HCT116 (cell line): ENCODE measurements at places on chromosomes 3 and 15. TPM values are rescaled to one million over a fixed set of nuclear protein-coding genes. Genes with fewer than 3 reads are reported as not detected.

GRCh38 chr15:70154718-70155347, 57.1 kb upstream of the TLE3 start:
- no peak overlapping the region for H3K4me3 ChIP-seq
- H3K27me3 ChIP-seq = no peaks in the 10 kb centered on the region
- no peaks in the 10 kb centered on the region for H3K36me3 ChIP-seq
- DNase-seq = no peak

The MYLK gene
- total RNA-seq = 3.8 TPM

GRCh38 chr15:38666865-38667510, 102.4 kb upstream of the RASGRP1 start:
- H3K27me3 ChIP-seq = peaks cover 37% of the 10 kb centered on the region
- H3K4me3 ChIP-seq = no peak overlapping the region
- H3K4me1 ChIP-seq = no peaks in the 10 kb centered on the region
- no peak for DNase-seq

GRCh38 chr3:112046599-112046998, 12.1 kb downstream of the TMPRSS7 start:
- no peaks in the 10 kb centered on the region for H3K4me1 ChIP-seq
- no peaks in the 10 kb centered on the region for H3K27me3 ChIP-seq
- no peak overlapping the region for H3K4me3 ChIP-seq

The OIP5 gene
- total RNA-seq = 19.7 TPM

- no peak overlapping the region for H3K27ac ChIP-seq
- no peaks in the 10 kb centered on the region for H3K36me3 ChIP-seq
- peaks cover 10% of the 10 kb centered on the region for H3K4me1 ChIP-seq
- DNase-seq = no peak
- no peak overlapping the region for H3K4me3 ChIP-seq
- H3K27me3 ChIP-seq = no peaks in the 10 kb centered on the region
Observed at GRCh38 chr3:112095731-112096130, 9.5 kb downstream of the C3orf52 start.

GRCh38 chr15:65066635-65067316, 1.0 kb downstream of the RASL12 start:
- no peak overlapping the region for H3K4me3 ChIP-seq
- no peak overlapping the region for H3K27ac ChIP-seq
- no peaks in the 10 kb centered on the region for H3K4me1 ChIP-seq
- no peaks in the 10 kb centered on the region for H3K27me3 ChIP-seq
- DNase-seq = no peak

The ALDH1A2 gene
- total RNA-seq = 1.7 TPM

The ZBBX gene
- 0.81 TPM for total RNA-seq

DNA sequence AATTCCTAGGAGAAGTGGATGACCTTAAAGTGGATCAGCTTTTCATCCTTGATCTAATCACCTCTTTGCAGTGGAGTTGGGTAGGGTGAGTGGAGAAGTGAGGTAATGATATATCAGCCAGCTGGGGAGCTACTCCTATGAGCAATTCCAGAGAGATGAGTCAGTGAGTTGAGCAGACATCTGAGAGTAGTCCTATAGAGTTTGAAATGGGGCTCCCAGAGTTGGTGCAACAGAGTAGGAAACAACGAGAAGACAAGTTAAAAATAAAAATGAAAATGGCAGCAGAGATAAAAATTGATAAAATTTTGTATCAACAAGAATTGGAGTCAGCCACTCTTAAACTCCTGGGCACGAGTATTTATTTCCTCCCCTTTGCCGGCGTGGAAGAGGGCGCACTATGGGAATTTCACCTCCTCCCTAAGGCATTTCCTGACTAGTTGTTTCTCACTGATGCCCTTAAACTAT, 150.8 kb upstream of the DPH6 start:
- no peak overlapping the region for H3K27ac ChIP-seq
- H3K4me3 ChIP-seq = no peak overlapping the region
- DNase-seq = peak; percentile 7
- no peaks in the 10 kb centered on the region for H3K36me3 ChIP-seq
- peaks cover 21% of the 10 kb centered on the region for H3K4me1 ChIP-seq

The ARRDC4 gene
- total RNA-seq = 19.6 TPM

The LYZL4 gene
- total RNA-seq = not detected

DNA sequence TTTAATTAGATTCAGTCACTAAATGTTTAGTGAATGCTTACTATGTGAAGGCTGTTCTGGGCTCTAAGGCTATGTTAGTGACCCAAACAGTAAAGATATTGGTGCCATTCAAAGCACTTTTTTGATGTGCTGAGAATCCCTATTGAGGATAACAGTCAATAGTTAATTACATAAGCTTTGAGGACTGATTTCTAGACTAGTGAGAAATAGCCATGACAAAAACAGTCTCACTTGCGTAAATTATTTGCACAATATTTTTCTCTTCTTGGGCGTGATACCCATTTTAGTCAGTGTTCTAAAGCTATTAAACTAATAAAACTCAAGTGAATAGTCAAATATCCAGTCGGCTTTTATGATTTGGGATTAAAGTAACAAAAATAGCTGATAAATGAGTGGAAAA, 74.6 kb downstream of the UBE2E2 start:
- peaks cover 4% of the 10 kb centered on the region; the same call in 1 of the 2 replicates for H3K27me3 ChIP-seq
- no peaks in the 10 kb centered on the region for H3K36me3 ChIP-seq
- H3K4me3 ChIP-seq = no peak overlapping the region
- no peaks in the 10 kb centered on the region for H3K4me1 ChIP-seq

DNA sequence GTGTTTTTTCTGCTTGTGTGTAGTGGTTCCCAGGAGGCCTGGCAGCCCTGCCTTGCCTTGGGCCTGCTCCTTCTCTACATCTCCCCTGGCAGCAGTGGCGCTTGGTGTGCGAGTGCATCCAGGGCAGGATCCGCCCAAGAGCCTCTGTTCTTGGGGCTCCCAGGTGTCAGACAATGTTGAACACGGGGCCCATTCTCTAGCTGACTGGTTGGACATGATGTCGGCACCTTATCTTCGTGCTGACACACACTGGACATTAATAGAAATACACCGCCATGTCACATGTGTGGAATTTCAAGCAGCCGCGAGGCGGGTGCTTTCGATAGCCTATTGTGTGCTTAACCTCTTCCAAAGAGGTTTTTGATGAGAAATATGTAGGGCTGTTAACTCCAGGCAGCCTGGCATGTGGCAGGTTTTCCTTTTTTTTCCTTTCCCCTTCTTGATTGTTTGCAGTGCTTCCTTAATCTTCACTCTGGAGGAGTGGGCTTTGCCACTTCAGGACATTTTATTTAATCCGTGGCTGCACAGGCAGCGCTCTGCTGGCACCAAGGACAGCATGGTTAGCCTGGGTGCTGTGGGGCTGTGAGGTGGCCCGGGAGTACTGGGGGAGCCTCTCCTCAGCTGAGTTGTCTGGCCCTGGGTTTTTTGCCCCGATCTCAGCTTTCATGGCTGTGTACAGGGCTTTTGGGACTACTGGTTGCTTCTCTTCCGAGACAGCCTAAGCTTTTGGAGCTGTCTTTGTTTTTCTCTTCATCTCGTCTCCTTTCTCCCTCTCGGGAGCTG, 42.5 kb downstream of the CHCHD6 start:
- peak overlapping the region; percentile 30; the same call in 1 of the 2 replicates for H3K27ac ChIP-seq
- H3K4me1 ChIP-seq = peaks cover 20% of the 10 kb centered on the region
- DNase-seq = peak; percentile 36
- H3K4me3 ChIP-seq = peak overlapping the region; percentile 33

GRCh38 chr3:65939801-65940246, 98.9 kb downstream of the MAGI1 start:
- peaks cover 64% of the 10 kb centered on the region for H3K4me1 ChIP-seq
- peak overlapping the region; percentile 78 for H3K27ac ChIP-seq
- no peaks in the 10 kb centered on the region for H3K27me3 ChIP-seq

The GP5 gene
- total RNA-seq = 0.15 TPM

The TUSC7 gene
- not detected for total RNA-seq

The TRMT10C gene
- total RNA-seq = 36.4 TPM

DNA sequence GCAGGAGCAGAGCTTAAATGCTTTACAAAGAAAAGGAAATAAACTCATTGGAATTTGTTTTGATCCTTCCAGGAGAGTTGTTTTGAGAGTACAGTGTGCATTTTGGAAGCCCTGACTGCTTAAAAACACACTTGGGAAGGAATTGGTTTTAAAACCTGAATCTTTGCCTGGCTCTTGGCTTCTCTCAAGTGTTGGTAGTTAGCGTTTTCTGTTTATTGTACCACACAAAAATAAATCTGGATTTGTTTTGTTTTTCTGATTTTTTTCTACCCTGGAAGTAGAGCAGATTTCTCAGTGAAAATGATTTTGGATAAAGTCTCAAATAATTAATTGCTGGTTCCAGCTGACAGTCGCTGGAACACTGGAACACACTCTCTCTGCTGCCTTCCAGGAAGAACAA, 90.6 kb downstream of the CHST2 start:
- no peaks in the 10 kb centered on the region for H3K27me3 ChIP-seq
- no peak overlapping the region for H3K27ac ChIP-seq
- H3K4me1 ChIP-seq = no peaks in the 10 kb centered on the region

GRCh38 chr15:65921780-65922179, 52.5 kb downstream of the RAB11A start:
- no peak overlapping the region for H3K27ac ChIP-seq
- no peaks in the 10 kb centered on the region for H3K4me1 ChIP-seq
- no peaks in the 10 kb centered on the region for H3K27me3 ChIP-seq
- DNase-seq = no peak
- no peak overlapping the region for H3K4me3 ChIP-seq

- no peaks in the 10 kb centered on the region for H3K36me3 ChIP-seq
- H3K27me3 ChIP-seq = no peaks in the 10 kb centered on the region
- no peaks in the 10 kb centered on the region for H3K4me1 ChIP-seq
- H3K4me3 ChIP-seq = no peak overlapping the region
- DNase-seq = no peak
- H3K27ac ChIP-seq = no peak overlapping the region
Observed at GRCh38 chr3:182501856-182502255, 291.4 kb upstream of the ATP11B start.

DNA sequence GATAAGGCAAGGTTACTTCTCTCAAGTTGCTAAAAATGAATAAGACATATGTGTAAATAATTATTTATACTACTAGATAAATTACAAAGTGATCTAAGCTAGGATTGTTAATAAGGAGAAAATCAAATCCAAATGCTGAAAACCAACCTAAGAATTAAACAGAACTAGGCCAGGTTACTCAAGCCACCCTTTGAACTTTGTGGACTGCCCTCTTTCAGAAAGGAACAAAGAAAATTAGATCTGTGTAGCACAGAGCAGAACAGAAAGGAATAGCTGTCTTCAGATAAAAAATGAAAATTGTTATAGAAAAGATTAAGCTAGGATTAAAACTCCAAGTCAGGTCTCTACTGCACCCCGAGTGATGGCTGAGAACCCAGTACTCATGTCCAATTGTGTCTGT, 158.2 kb upstream of the LRIG1 start:
- H3K4me3 ChIP-seq = no peak overlapping the region
- no peak overlapping the region for H3K27ac ChIP-seq
- no peaks in the 10 kb centered on the region for H3K4me1 ChIP-seq
- no peak for DNase-seq
- H3K36me3 ChIP-seq = no peaks in the 10 kb centered on the region
- H3K27me3 ChIP-seq = no peaks in the 10 kb centered on the region; the same call in 1 of the 2 replicates

DNA sequence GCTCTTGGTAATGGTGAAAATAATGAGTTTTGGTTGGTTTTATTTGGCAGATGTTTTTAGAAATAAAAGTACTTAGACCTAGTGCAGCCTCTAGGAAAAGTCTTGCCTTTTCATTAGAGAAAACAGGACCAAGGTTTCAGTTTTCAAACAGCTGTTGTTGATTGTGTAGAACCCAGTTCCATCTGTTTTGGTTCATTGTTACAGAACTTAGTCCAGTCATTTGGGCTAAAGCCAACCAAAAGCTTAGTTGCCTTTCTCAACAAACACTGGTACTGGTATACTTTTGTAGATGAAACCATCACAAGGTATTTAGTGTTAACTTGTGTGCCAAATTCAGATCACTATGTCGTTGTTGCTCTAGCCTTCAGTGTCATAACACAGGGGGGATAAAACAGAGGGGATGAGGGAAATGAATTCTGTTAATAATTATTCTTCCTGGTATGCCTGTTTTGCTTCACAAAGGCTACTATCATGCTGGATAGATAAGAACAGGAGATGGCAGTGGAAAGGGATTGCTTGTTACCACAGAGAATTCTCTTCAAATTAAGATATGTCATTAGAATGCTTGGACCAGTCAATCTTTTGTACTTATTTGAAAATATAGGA, 12.6 kb upstream of the APH1B start:
- no peak for DNase-seq
- no peaks in the 10 kb centered on the region for H3K4me1 ChIP-seq
- no peak overlapping the region for H3K27ac ChIP-seq
- H3K36me3 ChIP-seq = no peaks in the 10 kb centered on the region
- no peak overlapping the region for H3K4me3 ChIP-seq

The CATSPER2 gene
- 3.6 TPM for total RNA-seq

The ZNF774 gene
- 4.0 TPM for total RNA-seq

The ACTRT3 gene
- total RNA-seq = 1.2 TPM

- no peaks in the 10 kb centered on the region for H3K4me1 ChIP-seq
- no peak overlapping the region for H3K27ac ChIP-seq
- H3K27me3 ChIP-seq = peaks cover 26% of the 10 kb centered on the region
- no peak for DNase-seq
- H3K4me3 ChIP-seq = no peak overlapping the region
Observed at GRCh38 chr3:56406826-56407515, 61.3 kb downstream of the ERC2 start.

The THSD4 gene
- total RNA-seq = 30.5 TPM

The SYNPR gene
- not detected for total RNA-seq

- H3K27me3 ChIP-seq = no peaks in the 10 kb centered on the region
- no peaks in the 10 kb centered on the region for H3K4me1 ChIP-seq
- H3K36me3 ChIP-seq = peaks cover 6% of the 10 kb centered on the region; the same call in 1 of the 2 replicates
- no peak overlapping the region for H3K27ac ChIP-seq
- DNase-seq = no peak
- H3K4me3 ChIP-seq = no peak overlapping the region
Observed at GRCh38 chr3:38222032-38222634, 43.5 kb upstream of the SLC22A13 start.

The MAP2K5 gene
- 15.6 TPM for total RNA-seq

GRCh38 chr3:46367811-46368210, 2.9 kb upstream of the CCR5 start:
- H3K4me1 ChIP-seq = no peaks in the 10 kb centered on the region
- H3K27me3 ChIP-seq = peaks cover 25% of the 10 kb centered on the region
- no peak overlapping the region for H3K27ac ChIP-seq
- no peak overlapping the region for H3K4me3 ChIP-seq

DNA sequence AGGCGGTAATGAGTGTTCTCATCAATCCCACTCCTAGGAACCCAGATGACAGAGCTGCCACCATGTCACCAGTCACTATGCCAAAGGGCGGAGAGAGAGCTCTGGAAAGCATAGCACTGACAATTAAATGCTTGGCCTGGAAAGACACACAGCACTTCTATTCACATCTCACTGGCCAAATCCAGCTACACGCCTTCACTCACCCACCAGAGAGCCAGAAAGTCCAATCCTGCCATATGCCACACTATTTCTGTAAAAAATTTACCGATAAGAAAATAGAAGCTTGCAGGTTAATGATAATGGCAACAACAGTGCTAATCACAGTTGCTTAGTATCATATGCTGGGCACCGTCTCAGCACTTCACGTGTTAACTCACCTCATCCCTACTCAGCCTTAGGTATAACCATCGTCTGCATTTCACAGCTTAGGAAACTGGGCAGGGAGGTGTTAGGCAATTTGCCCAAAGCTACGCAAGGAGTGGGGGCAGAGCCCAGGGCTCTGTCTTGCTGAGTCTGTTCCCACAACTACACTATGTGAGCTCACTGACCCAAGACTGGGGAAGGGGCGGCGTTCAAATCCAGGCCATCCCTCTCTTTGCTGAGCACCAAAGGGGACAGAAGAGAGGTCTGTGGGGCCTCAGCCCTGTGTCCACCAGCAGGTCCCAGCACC, 16.5 kb downstream of the KLHL25 start:
- H3K27me3 ChIP-seq = no peaks in the 10 kb centered on the region
- H3K36me3 ChIP-seq = no peaks in the 10 kb centered on the region
- no peak for DNase-seq

GRCh38 chr3:123644358-123644757, 59.5 kb upstream of the HACD2 start:
- H3K27ac ChIP-seq = no peak overlapping the region
- no peaks in the 10 kb centered on the region for H3K27me3 ChIP-seq
- H3K36me3 ChIP-seq = no peaks in the 10 kb centered on the region
